ENCODE measurements at places on chromosomes 2 and 18.

- no peak for DNase-seq
These were observed 20.1 kb downstream of the TMEM177 start for GRCh38 chr2:119699016-119699606.

DNA sequence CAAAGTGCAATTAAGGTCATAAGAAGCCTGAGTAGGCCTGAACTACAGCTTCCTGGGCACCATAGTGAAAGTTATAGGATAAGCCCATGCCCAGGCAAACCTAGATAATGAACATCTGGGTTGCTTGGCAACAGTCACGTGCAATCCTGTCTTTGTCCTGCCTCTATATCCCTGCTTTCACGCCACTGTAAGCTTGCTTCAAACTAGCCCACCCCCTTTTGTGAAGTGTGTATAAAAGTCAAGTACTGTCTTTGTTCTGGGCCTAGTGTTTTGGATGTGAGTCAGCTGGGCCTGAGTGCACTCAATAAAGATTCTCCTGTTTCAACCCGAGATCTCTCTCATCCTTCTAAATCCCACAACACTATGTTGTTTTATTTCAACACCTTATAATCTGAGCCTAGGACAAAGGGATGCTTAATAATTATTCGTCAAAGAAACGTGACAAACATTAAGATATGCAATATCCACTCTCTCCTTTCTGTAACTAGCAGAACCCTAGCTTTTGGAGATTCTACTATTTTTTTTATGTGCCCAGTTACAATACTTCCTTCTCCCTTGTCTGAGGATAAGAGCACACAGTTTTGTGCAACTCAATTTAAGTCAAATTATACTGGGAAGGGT, 927.8 kb downstream of the SUCLG1 start:
- no peak for DNase-seq

DNA sequence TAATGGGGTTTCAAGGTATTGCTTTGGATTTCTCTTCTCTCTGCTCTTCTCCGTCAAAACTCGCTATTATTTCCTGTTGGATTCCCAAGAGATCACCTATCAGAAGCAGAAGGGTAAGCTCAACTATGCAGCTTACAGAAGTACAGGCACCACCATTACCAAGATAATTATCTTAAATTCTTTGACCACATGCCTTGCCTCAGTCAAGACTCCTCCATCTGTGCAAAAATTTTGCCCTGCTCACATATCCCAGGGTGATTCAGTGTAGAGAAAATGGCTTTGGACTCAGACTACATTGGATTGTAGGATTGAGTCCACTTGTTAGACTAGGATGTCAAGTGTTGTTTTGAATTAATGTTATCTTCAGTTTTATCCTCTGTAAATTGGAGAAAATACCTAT, 698.7 kb downstream of the TDRD15 start:
- DNase-seq, result no peak

- no peak for DNase-seq
These were observed 9.8 kb upstream of the SAP130 start for GRCh38 chr2:128037649-128038048.

- DNase-seq, result no peak
These were observed 17.9 kb upstream of the RMC1 start for GRCh38 chr18:23485386-23485785.

DNA sequence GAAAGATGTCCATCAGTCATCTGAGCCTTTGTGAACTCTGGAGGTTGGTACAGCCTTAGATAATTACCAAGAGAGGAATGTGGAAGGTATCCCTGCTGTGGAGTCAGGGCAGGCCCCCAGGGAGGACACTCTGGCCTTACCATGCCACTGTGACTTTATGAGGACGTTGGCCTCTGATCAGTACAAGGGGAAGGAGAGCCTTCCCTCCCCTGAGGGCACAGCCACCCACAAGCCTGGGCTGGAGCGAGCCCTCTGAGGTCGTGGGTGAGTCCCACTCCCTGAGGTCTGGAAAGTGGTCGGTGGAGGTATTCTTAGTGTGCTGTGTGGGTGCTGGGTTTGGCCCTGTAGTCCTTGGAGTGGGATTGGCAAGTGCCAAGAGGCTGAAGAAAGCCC, 91.6 kb downstream of the STPG4 start:
- DNase-seq, result no peak

- no peak for DNase-seq
These were observed 66.3 kb downstream of the FIGN start for GRCh38 chr2:163669506-163669905.

- DNase-seq, result no peak
These were observed 303.1 kb downstream of the SS18 start for GRCh38 chr18:25787276-25787675.

DNA sequence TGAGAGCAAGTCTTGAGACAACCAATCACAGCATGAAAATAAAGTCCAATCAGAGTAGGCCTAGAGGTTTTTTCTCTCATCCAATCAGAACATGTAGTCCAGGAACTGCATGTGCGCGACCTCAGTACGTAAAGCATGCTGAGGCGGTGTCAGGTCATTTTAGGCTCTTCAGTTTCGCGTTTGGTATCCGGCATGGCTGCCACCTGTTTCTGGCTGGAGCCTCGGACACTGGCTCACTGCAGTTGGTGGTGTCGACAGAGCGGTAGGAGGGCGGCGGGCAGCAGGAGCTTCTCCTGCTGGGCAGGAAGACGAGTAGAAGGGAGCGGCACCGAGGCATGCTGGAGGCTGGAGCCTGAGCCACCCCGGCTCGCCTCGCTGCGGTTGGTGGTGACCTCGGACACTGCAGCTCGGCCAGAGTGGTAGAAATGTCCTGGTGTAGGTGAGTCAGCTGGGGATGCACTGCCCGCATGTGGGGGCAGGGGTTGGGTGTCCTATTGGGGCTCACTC, 15.8 kb downstream of the CCDC74A start:
- DNase-seq, result no peak

DNA sequence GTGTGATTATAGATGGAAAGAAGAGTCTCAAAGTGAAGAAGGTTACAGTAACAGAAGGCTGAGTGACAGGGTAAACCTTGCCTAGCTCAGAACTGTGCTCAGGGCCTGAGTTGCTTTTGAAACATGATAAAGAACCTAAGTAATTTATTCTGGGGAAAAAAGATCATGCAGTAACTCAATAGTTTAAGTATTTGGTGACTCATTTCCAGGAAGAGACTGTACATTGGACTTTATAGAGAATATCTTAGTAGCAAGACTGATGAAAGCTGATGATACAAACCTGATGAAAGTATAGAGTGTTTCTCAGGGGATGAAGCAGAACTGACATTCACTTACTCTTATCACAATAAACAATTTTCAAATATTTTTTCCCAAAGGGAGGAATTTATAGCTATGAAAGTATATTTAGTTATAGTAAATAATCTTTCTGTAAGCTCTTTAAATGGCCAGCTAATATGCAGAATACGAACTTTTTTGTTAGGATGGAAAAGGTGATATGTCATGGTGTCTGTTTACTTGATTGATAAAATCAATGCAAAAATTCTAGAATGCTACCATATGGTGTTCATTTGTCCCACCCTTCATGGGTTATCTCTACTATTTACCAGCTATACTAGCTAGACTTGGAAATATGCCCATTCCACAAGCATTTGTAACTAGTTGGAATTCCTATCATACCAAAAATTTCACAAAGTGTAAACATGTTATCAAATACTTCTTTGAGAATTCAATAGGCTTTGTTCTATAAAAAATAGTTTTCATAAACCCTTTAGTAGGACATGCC, 1265.5 kb upstream of the ACVR2A start:
- no peak for DNase-seq

GRCh38 chr18:70176537-70176936, 28.9 kb downstream of the RTTN start:
- no peak for DNase-seq

DNA sequence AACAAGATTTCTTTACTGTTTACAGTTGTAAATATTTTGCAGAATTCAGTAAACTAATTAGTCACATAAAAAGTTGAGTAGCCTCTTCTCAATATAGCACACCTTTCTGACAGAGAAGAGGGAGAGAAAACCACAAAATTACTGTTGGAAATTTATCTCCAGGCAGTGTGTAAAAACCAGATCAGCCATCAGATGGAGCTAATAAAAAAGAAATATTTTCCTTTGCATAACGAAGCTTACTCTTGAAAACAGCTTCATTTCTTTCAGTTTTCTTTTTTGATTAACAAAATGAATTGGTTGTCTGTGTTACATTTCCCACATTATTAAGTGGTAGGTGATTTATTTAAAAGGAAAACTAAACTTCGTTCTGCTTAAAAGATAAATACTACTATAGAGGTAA, 259.3 kb upstream of the KCNJ3 start:
- no peak for DNase-seq

DNA sequence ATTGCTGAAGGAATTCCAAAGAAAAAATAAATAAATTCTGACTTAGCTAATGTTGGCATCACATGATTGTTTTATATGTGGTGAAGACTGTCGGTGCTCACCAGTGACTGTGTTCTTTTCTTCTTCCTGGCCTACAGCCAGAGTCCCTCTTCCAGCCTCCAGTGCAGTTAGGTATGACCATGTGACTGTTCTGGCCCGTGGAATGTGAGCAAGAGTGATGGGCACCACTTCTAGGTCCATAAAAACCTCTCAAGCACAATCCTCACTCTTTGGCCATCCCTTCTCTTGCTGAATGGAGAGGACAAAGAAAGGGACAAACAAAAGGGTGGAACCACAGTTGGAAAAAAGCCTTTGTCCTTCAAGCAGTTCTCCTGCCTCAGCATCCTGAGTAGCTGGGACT, 39.0 kb upstream of the BMPR2 start:
- DNase-seq, result no peak

Measured in activated CD8-positive, alpha-beta memory T cell treated with anti-CD3 and anti-CD28 coated beads for 48 hours (primary cell).